ENCODE measurements at places on chromosomes 3 and 15.

GRCh38 chr3:114365909-114366308, 72.1 kb downstream of the TIGIT start:
- DNase-seq: no peak
- H3K27me3 ChIP-seq: no peaks in the 10 kb centered on the region
- H3K27ac ChIP-seq: no peak overlapping the region
- H3K4me3 ChIP-seq: no peak overlapping the region
- H3K36me3 ChIP-seq: peaks cover 4% of the 10 kb centered on the region

DNA sequence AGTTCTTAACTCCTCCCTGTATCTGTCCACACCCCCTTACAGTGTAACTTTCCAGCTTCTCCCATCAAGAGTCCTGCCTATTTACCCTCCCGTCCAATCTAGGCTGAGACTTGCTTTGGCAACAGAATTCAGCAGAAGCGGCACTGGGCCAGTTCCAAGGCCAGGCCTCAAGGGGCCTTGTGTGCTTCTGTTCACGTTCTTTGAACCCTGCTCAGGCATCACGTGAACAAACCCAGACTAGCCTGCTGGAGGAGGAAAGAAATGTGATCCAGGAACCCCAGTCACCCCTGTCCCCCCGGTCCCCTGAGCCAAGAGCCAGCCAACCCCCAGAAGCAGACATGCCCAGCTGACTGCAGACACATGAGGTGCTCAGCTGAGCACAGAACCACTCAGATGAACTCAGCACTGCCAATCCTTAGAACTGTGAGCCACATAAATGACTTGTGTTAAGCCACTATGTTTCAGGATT, 76.1 kb upstream of the DCLK3 start:
- H3K27me3 ChIP-seq: no peaks in the 10 kb centered on the region
- no peak overlapping the region for H3K4me3 ChIP-seq
- no peak for DNase-seq
- peaks cover 11% of the 10 kb centered on the region for H3K36me3 ChIP-seq
- no peak overlapping the region for H3K27ac ChIP-seq

GRCh38 chr3:101643861-101644613, 32.9 kb downstream of the ZBTB11 start:
- H3K27me3 ChIP-seq: no peaks in the 10 kb centered on the region
- DNase-seq: peak; percentile 37
- H3K36me3 ChIP-seq: peaks cover 7% of the 10 kb centered on the region

- no peaks in the 10 kb centered on the region for H3K27me3 ChIP-seq
- no peak overlapping the region for H3K27ac ChIP-seq
- H3K4me1 ChIP-seq: peaks cover 19% of the 10 kb centered on the region
Measured at GRCh38 chr15:89107984-89108383, 19.7 kb downstream of the ABHD2 start.

- no peak for DNase-seq
- no peaks in the 10 kb centered on the region for H3K27me3 ChIP-seq
- no peak overlapping the region for H3K4me3 ChIP-seq
- peaks cover 8% of the 10 kb centered on the region for H3K4me1 ChIP-seq
- H3K27ac ChIP-seq: peak overlapping the region; percentile 19
Measured at GRCh38 chr3:107969525-107969924, 121.3 kb downstream of the CD47 start.

DNA sequence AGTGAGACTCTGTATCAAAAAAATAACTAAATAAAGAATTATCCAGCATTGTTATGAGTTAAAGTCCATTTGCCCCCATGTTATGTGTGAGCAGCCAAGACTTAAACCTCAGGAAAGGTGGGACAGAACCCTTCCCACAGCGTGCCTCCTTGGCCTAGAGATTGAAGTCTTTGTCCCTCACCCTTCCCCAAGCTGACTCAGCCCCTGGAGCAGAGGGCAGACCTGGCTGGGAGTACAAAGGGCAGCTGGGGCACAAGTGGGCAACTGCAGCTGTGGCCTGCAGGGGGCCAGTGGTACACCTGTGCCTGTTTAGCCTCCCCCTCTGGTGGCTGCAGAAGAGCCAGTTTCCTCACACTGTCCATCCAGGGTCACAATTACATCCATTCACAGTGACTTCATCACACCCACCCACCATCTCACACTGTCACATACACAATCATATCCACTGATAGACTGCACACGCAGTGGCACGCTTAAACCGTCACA, 940 bp upstream of the ACY1 start:
- H3K27ac ChIP-seq: peak overlapping the region; percentile 75
- H3K4me1 ChIP-seq: peaks cover 17% of the 10 kb centered on the region
- peak overlapping the region; percentile 59 for H3K4me3 ChIP-seq
- no peaks in the 10 kb centered on the region for H3K27me3 ChIP-seq
- no peak for DNase-seq
